NCI-H1417 treated with DMSO at 0.1 percent for 48 hours (cell line): ENCODE measurements at places on chromosomes 1 and 21.

- DNase-seq = no peak
Observed at GRCh38 chr1:34929497-34929852, at the start of gene DLGAP3. Gene DLGAP3, minus strand, starts transcription at chr1:34929650. Its CDS starts 24,267 bp downstream, at chr1:34905383.

DNA sequence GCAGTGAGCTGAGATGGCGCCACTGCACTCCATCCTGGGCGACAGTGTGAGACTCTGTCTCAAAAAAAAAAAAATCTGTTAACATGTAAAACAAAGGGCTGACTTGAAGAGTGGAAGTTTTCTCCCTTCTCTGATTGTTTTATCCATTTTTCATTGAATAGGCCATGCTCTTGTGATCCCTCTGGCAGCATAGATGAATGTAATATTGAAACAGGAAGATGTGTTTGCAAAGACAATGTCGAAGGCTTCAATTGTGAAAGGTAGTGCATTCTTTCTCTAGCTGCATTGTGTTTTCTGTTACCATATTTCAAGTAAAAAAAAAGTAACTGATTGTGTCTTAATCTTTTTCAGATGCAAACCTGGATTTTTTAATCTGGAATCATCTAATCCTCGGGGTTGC, 69.6 kb upstream of the LAMC2 start:
- no peak for DNase-seq

- no peak for DNase-seq
Observed at GRCh38 chr1:162020150-162020549, 3.5 kb downstream of the OLFML2B start.

DNA sequence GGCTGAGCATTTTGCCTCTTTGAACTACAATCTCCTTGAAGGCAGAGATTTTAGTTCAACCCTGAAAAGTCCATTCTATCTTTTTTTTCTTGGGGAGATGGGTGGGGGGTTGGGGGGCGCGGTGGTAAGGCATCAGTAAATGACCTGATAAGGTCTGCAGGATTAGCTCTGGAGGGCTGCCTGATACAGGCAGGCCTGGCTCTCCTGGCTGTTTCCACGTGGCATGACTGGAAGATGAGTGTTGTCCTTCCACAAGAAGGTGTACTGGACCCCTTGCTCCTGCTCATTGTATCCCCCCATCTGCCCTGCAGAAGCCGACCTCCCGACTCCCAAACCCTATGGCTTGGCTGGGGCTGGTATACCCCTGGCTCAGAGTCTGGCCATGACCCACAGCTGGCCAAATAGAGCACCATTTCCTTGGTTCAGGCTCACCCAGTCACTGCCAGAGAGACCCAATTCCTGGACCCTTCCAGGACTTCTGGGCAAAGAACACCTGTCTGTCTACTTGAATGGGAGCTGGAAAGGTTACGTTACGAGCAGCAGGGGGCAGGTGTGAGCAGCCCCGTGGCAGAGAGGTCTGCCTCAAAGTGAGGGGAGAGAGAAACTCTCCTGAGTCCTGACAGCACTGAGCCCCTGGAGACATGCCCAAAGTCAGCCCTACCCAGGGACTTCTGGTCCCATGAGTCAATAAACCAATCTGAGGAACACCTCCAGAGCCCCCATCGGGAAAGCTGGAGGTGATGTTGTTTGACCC, 17.0 kb downstream of the DHRS3 start:
- DNase-seq = no peak

DNA sequence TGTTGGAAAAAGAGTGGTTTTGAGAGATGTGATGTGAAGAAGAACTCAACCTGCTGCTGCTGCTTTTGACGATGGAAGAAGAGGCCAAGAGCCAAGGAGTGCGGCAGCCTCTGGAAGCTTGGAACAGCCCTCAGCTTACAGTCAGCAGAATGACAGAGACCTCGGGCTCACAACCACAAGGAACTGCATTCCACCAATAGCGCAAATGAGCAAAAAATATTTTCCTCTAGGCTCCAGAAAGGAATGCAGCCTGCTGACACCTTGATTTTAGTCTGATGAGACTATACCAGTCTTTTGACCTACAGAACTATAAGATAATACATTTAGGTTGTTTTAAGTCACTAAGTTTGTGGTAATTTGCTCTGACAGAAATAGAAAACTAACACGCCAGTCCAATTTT, 10.2 kb downstream of the SDHB start:
- DNase-seq = no peak

DNA sequence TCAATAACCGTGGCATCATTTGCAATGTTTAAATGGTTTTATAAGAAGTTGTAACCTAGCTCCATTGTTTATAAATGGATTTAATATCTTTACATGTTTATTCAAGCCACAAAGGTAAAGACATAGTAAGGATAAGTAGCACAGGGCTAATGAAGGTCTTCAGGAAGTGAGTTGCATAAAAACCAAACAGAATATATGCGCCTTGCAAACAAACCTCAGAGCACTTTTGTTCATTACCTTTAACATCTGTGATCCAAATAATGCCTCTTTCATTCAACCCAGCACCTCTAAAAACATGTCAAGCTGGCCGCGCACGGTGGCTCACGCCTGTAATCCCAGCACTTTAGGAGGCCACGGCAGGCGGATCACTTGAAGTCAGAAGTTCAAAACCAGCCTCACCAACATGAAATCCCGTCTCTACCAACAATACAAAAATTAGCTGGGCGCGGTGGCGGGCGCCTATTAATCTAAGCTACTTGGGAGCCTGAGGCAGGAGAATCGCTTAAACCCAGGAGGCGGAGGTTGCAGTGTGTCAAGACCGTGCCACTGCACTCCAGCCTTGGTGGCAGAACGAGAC, 25.3 kb downstream of the BRINP3 start:
- DNase-seq = no peak
